ENCODE measurements at places on chromosomes 16 and 17.

- peak; percentile 53 for DNase-seq
Measured at GRCh38 chr17:19418251-19418992, 7.4 kb downstream of the RNF112 start.

DNA sequence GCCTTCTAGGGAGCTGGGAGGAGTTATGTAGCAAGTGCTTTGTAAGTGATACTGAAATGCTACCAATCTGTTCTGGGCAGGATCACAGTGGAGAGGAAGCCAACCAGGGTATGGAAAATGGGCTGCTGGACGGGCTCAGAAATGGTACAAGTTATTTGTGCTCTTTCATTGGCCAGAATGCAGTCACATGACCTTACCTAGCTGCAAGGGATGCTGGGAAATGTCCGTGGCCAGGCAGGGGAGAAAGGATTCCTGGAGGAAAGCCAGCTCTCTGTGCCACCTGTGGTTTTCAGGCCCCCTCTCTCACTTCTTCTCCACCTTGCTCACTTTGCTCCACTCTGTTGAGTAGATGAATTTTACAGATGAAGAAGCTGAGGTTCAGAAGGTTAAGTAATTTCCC, 4.8 kb downstream of the EEF2K start:
- DNase-seq = no peak

DNA sequence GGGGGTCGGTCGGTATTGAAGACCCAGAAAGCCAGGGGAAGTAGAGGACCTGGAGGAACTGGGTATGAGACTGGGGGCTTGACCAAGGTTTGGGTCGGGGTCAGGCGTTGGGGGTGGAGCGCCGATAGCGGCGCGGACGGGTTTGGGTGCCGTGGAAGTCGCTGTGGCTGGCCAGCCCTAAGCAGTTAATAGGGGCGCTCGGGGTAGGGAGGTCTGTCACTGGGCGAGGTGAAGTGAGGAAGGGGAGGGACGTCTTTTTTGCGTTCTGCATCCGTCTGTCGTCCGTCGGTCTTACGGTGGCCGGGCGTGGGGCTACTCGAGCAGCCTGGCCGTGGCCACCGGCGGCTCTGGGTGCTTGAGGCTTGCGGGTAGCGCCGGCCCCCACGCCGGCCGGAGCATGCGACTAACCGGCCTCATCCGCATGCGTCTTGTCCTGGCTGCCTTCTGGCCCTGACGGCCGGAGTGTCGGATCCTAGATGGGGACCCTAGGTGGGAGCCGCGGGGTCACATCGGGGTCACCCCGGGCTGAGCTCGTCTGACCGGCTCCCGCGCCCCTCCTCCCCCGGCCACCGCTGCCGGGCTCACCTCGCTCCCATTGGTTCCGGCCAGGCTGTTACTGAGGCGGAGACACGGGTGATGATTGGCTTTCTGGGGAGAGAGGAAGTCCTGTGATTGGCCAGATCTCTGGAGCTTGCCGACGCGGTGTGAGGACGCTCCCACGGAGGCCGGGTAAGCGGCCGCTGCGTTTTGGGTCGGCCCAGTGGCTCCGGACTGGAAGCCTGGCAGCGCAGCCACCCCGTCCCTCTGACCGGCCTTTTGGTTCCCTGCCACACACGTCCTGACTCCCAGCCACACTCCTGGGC, 10.3 kb upstream of the TMEM88 start:
- DNase-seq = peak; percentile 98

DNA sequence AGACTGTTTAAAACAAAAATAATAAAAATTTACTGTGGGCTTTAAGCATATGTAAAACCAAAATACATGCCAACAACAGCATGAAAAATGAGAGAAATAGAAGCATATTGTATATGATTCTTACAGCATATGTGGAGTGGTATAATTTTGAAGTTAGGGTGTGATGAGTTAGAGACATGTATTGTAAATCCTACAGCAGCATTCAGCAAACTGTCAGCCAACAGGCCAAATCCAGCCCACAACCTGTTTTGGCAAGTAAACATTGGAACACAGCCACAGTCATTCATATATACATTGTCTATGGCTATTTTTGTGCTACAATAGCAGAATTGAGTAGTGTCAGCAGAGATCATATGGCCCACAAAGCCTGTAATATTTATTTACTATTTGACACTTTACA, 42.3 kb downstream of the ZNF18 start:
- no peak for DNase-seq

DNA sequence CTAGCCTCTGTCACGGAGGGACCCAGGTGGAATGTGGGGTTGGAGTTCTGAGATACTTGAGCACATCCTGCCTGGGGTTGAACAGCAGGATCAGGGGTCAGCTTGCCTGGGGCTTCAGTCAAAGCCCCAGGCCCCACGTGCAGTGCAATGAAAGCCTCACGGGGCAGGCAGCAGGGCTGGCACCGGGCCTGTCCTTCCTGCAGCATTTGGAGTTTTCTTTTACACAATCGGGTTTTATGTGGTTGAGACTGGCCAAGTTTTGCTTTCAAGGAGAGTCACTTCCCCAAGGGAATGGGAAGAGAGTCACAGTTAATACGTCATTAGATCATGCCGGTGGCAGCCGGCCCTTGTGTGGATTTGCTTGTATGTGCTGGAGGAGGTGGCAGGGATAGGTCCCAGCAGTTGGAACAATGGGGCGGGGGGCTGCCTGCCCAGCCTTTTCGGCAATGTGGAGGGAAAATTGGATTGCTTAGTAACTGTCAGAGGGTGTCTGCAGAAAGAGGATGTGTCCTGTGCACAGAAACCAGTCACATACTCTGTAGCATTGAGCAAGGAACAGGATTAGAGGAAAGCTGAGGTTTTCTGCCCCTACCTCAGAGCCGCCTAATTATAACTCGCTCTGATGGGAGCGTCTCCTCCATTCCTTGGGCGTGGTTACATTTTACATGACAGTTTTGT, 4.5 kb downstream of the RMI2 start:
- peak; percentile 78 for DNase-seq

DNA sequence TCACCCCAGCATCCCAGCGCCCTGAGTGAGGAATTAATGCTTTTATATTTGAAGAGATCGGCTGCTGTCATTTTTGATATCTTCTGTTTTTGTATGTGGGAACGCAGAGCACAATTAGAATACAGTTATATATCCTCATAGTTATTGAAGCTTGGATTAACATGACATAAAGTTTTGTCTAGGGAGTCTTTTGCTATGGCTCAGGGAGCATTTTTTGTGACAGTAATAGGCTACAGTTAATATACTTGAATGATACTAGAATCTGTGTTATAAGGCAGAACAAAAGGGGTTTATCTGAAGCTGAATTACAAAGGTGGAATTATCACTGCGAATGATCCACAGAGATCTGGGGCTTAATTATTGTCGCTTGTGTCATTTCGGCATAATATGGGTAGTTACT, 239.4 kb downstream of the MSI2 start:
- no peak for DNase-seq

DNA sequence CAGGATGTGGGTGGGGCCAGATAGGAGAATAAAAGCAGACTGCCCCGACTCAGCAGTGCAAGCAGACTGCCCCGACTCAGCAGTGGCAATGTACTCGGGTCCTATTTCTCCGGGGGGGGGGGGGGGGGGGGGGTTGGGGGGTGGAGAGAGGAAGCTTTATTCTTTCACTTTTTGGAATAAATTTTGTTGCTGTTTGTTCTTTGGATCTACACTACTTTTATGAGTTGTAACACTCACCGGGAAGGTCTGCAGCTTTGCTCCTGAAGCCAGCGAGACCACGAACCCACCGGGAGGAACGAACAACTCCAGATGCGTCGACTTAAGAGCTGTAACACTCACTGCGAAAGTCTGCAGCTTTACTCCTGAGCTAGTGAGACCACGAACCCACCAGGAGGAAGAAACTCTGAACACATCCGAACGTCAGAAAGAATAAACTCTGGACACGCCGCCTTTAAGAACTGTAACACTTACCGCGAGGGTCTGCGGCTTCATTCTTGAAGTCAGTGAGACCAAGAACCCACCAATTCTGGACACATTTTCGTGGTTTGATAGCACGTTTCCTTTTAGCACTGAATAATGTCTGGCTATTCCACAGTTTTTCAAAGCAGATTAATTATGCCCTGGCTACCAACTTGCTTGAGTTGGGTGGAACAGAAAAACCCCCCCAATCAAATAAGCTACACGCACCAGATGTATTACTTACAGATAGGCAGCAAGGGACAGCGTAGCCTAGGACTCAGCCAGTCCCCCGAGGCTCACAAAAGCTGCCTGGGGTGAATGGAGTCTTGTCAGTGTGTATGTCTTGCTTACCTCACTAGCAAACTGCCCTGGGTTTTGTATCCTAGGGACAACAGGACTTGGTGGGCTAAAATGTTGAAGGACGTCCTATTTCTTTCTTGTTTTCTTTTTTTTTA, 11.9 kb downstream of the FZD2 start:
- DNase-seq = peak; percentile 45

DNA sequence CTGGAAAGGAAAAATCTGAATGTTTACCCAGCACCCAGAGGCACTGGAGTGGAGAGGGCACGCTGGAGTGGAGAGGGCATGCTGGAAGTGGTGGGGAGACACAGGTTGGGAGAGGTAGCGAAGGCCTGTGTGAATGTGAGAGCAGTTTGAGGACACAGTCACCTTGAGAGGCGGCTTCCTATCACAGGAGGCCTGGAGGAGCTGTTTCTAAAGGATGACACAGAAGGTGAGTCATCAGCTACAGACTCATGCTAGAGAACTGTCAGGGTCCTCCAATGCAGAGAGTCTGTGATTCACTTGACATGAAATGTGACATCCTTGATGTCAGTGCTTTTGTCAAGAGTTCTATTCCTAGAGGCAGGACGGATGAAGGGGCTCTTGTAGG, 13.8 kb downstream of the CTRL start:
- peak; percentile 93 for DNase-seq

- DNase-seq = no peak
Measured at GRCh38 chr16:50215680-50216079, 50.7 kb upstream of the ADCY7 start.

DNA sequence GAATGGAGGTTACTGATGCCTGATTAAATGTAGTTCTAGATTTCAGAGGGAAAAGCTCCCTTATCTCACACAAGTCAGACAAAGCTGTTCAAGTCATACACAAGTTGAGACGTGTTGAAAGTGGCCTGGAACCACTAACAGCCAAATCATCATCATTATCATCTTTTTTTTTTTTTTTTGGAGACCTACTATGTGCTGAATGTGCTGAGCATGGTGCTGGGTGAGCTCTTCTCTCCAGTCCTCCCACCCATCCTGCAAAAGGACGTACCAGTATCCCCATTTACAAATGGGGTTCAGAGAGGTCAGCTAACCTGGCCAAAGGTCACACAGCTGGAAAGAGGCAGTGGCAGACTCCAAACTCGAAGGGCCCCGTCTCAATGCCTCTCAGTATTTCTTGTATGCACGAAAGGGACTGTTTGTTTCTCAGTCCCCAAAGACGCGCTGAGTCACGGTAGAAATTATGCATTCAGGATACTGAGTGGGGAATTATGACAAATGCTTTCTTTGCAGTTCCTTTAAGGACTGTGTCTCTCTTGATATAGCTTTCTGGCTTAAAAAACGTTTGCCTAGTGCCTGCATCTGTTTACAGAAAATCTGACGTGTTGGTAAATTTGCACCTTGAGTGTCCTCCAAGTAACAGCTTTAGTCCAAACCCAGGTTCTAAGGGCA, 235.5 kb downstream of the XYLT1 start:
- DNase-seq = no peak

GRCh38 chr17:77165577-77165976, 24.8 kb downstream of the SEC14L1 start:
- DNase-seq = no peak

GRCh38 chr16:27759301-27759871, 209.4 kb downstream of the KATNIP start:
- peak; percentile 51 for DNase-seq

- DNase-seq = peak; percentile 82
Measured at GRCh38 chr16:28210979-28211588, 681 bp downstream of the XPO6 start.

GRCh38 chr16:83895942-83896341, 3.0 kb upstream of the MLYCD start:
- DNase-seq = no peak

DNA sequence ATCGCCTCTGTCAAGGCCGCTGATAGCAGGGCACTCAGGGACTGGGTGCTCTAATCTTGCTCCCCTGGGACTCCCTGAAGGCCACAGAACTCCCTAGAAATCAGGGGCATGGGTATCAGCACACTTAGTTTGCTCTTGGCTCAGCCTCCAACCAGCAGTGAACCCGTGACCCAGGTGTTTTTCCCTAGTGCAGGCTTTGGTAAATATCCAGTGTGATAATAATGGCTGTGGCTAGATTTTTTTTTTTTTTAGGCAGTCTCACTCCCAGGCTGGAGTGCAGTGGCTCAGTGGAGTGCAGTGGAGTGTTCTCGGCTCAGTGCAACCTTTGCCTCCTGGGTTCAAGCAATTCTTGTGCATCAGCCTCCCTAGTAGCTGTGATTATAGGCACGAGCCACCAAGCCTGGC, 10.3 kb downstream of the NUPR1 start:
- no peak for DNase-seq

DNA sequence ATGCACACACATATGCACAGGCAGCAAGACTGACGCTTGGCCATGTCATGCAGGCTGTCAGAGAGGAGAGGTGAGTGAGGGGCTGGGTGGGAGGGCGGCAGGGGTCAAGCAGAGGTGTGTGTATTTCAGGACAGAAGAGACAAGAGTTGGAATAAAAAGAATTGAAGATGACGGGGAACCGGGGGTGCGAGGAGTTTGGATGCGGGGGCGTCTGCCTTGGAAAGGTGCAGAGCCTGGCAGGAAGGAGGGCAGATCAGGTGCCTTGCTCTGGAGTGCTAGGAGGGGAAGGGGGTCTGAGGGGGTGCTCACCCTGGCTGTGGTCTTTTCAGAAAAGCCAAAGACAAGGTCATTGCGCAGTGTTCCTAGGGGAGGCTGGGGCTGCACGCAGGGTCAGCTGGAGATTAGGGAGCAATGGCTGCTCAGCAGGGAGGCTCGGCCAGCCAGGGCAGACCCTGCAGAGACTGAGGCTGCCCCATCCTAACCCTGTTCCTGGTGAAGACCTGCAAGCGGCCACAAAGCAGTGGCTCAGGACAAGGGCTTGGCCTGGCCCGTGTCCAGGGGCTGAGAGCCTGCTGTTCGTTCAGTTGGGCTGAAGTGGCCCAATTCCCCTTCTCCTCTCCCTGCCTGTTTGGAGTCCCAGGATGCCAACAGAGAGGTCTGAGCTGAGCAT, 23.7 kb upstream of the CBX4 start:
- no peak for DNase-seq

GRCh38 chr16:56609463-56609921, 1.1 kb downstream of the MT2A start:
- peak; percentile 98 for DNase-seq

DNA sequence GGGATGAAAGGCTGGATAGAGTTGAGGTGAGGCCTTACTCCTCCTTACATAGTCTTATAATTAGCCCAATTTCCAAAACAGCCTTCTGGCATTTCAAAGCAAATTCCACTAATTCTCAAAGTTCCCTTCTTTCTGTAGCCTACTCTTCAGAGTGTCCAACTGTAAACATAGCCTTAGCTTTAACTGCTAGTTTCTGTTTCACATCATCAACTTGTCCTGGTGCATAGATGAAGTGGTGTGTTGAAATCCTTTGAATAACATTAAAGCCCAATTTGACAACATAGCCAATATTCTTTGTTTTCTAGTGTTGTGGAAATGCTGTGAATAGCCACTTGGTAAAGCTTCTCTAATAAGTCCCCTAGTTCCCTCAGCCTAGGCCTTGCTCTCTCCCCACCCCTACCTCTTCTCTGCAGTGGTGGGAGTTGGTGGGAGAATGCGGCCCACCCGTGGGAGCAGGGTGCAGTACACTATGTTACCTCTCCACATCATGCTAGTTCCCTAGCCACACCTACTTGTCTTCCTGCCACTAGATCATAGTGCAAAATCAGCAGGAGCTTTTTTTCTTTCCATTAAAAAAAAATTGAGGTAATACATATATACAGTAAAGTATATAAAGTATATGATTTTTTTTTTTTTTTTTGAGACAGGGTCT, 127.0 kb upstream of the HAS3 start:
- DNase-seq = peak; percentile 40
